ENCODE measurements at places on chromosomes 11 and 22.

DNA sequence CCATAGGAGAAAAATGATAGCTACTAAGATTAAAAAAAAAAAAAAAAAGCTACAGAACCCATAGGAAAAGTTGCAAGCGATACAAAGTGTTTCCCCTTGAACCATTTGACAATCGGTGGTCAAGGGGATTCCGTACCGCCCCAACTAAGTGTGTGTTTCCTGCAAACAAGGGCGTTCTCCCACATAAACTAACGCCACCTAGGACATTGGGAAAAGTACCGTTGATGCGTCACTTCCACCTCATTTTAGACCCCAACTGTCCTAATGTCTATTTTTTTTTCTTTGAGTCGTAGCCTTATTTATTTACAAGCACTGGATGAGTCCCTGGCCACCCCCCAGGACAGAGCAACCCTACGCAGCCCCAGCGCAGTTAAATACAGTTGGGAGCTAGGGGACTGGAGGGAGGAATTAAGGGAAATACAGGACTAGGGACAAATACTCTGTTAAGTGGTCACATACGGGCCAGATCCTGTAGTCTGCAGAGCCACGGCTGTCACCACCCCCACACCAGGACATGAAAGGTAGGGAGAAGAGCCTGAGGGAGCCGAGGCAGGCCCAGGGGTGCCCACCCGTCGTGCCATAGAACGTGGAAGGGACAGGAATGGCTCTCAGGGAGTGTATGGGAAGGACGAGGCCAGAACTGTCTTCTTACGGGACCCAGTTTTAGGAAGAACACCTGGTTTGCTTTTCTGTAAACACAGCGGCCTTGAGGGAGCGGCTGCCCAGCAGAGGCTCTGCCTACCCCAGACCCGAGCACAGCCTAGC, 19.0 kb downstream of the EIF1AD start:
- no peak for DNase-seq

- DNase-seq, result no peak
Observed at GRCh38 chr11:72426103-72426757, 8.1 kb downstream of the CLPB start.

- DNase-seq, result no peak
Observed at GRCh38 chr22:35363566-35364086, 17.3 kb upstream of the HMOX1 start.

GRCh38 chr22:45917146-45917545, 59.8 kb downstream of the WNT7B start:
- no peak for DNase-seq

- no peak for DNase-seq
Observed at GRCh38 chr11:31786996-31787685, 24.0 kb downstream of the PAX6 start.

- no peak for DNase-seq
Observed at GRCh38 chr11:96680211-96681018, 290.6 kb downstream of the JRKL start.

DNA sequence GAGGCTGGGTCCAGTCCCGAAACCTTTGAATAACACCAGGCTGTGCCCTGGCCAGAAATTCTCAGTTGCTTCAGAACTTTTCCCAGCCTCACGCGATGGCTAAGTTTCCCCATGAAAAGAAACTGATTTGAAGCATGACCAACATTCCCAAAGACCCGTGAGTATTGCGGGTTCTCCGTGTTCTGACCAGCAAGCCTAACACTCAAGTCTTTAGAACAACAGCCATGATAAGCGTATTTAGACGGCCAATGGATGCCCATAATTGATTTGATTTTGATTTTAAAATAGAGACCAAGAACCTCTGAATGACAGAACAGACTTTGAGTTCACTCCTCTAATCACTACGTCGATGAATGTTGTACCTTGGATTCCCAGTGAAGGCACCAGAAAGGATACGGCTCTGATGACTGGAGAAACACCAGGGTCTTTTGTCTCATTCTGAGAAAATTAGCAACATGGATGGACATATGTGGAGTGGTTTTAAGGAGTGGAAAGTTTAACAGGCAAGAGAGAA, 43.9 kb downstream of the ZNF280B start:
- DNase-seq, result no peak

GRCh38 chr11:31780078-31780477, 31.0 kb downstream of the PAX6 start:
- no peak for DNase-seq

DNA sequence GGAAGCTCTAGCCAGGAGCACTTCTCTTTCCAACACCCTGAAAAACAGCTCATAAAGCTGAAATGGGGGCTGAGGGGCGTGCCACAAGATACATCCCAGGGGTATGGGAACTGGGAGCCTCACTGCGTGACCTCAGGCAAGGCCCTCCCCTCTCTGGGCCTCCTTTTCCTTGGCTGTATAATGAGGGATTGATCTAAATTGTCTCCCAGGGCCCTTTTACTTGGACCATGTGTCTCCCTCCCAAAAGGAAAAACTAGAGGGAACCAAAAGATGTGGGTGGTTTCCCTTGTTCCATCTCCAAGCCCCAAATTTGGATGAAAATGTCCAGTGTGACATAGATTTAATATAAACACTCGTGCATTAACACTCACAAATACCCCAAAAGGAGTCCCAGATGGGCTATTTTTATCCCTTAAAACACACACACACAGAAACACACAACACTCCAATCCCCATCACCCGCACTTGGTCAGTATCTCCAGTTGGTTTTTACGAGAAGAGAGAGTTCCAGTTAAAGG, 25.9 kb upstream of the SMTN start:
- no peak for DNase-seq

DNA sequence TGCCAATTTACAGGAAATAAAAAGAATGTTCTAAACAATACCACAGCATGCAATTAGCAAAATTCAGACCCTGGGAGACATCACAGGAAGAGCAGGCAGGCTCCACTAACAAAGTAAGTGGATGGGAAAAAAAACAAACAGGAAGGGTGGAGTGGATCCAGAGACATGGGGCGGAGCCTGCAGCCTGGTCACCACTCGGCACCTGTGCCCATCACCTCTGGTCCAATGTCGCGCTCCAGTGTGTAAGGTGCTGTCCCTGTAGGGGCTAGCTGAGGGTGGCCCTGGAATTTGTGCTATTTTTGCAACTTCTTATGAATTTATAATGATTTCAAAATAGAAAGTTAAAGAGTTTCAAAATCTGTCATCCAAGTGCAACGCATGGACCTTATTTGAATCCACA, 11.0 kb upstream of the MOB2 start:
- no peak for DNase-seq

DNA sequence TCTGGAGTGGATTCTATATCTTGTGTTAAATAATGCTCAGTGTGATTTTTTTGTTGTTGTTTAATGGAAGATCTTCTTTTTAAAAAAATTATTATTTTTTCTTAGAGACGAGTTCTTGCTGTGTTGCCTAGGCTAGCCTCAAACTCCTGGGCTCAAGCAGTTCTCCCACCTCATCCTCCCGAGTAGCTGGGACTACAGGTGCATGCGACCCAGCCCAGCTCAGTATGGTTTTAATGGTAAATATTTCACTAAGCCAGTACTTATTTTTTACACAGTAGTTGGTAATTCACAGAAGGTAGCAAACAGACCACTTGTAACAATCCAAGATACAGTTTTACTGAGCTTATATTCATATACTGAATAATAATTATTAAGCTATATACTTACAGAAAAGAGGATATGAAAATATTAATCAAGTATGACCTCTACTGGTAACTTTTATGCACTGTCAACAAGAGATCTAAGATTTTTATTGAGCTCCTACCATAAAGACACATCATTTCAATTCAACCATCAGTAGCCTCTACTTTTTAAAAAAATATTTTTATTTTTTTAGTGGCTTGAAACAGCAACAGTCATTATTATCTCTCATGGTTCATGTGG, 6.1 kb upstream of the CD59 start:
- no peak for DNase-seq

- no peak for DNase-seq
Observed at GRCh38 chr22:44164031-44164430, 16.7 kb upstream of the PARVG start.

GRCh38 chr22:47805394-47805935, 1043.0 kb downstream of the TBC1D22A start:
- DNase-seq, result no peak

DNA sequence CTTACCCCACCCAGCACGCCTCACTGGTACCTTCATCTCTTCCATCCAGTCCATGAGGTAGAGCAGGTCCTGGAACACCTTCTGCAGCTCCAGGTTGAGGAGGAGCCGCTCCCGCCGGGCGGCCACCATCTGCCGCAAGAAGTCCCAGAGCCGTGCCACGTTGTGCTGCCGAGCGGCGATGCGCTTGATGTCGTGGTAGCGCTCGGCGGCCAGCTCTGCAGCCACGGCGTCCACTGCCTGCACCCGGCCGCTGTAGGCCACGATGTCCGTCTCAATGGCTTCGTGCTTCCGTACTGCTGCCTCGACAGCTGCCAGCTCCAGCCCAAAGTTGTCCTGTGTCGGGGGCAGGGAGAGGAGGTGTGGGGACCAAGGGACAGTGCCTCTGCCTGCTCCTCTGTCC, 21.5 kb downstream of the SPTBN2 start:
- DNase-seq, result no peak

DNA sequence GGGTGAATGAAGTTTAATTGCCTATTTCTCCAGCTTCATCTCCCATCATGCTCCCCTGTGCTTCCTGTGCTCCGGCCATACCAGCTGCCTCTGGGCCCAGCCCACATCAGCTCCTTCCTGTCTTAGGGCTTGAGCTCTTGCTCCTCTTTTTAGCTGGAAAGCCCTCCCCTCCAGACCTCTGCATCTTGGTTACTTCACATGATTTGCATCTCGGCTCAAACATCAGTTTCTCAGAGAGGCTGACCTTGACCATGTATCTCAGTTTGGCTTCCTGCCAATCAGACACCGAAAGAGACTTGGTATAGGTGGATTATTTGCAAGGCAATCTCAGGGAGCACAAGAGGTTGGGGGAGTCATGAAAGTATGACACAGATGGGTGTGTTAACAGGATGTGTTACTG, 73.2 kb upstream of the TIMP3 start:
- DNase-seq, result no peak

DNA sequence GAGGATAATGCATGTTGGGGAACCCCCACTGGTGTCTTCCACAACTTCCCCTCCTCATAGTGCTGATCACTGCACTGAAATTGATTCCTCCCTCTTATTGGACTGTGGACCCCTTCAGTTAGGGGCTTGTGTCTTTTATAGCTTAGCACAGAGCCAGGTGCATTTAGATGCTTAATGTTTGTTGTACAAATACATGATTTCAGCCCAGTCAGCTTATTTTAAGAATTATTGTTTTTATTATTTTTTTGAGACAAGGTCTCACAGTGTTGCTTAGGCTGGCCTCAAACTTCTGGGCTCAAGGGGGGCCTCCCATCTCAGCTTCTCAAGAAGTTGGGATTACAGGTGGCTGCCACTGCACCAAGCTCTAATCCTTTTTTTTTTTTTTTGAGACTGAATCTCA, 8.2 kb downstream of the THY1 start:
- DNase-seq, result no peak

- no peak for DNase-seq
Observed at GRCh38 chr11:94504689-94505293, 7.5 kb upstream of the C11orf97 start.

DNA sequence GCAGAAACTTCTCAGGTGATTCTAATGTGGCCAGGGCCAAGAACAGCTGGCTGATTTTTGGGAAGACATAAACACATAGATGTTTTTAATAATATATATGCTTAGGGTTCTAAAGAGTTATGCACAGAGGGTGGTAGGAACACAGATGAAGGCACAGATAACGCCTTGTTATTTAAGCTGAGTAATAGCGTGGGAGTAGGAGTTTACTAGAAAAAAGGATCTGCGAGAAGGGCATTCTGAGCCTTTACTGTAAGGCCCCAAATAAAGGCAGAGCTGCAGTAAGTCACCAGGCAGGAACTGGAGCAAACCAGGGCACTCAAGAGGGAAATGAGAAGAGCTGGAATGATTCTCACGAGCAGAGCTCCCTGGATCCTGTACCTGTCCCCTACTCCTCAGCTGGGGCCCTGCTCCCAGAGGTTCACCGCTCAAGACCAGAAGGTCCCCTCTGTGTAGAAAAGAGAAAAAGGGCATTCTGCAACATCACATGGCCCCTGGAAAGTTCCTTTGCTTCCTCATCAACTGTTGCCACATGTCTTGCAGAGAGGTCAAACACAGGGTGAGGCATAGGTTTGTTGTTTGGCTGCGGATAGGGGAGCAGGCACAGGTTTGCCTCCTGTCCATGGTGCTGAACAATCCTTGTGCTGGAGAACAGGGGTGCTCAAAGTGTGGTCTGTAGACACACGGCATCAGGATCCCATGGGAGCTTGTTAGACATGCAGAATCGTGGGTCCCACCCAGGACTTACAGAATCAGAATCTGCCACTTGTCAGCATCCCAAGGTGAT, 125.7 kb downstream of the TENM4 start:
- DNase-seq, result no peak

DNA sequence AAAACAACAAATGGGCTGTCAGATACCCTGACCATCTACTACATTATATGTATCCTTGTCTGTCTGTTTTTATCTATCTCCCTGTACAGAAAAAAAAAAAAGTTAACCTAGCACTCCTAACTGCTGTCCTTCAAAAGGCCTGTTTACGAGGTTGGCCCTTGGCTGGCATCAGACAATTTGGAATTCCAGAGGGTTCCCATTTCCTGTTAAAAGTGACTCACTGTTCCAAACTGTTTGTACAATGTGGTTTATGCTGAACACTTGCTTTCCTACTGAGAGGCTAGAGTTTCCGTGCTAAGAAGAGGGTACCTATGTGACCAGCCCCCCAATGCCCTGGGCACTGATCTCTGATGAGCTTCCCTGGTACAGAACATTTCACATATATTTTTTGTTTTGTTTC, 65.9 kb upstream of the HMGXB4 start:
- no peak for DNase-seq

- no peak for DNase-seq
Observed at GRCh38 chr22:46777609-46777970, 15.1 kb downstream of the TBC1D22A start.

DNA sequence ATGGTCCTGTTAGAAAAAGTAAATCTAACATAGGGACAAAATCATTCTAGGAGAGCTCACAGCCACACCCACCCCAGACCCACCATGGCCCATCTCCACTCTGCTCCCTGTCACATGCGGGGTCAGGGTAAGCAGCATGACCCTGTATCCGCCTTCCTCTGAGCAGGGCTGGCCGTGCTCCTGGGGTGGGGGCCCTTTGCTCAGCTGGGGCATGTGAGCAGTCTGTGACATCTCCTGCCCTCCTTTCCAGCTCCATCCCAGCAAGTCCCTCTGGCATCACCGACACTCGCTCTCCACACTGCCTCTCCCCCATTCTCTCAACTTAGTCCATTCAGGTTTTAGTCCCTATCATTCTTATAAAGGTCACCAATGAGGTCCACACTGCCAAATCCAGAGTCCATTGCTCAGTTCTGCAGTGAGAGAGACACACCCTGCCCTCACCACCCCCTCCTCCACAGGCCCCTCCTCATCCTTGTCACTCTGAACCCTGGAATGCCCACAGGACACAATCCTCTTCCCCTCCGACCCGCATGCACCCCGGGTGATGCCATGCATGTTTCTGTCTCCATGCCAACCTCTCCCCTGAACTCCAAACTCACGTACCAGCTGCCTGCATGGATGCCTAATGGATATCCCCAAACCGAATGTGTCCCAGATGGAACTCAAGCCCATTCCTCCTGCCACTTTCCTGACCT, 65.1 kb upstream of the PITPNB start:
- no peak for DNase-seq

Measured in activated CD8-positive, alpha-beta memory T cell treated with anti-CD3 and anti-CD28 coated beads for 1 hour (primary cell).